Astrocyte of the spinal cord (primary cell): ENCODE measurements at places on chromosomes 11 and 22.

DNA sequence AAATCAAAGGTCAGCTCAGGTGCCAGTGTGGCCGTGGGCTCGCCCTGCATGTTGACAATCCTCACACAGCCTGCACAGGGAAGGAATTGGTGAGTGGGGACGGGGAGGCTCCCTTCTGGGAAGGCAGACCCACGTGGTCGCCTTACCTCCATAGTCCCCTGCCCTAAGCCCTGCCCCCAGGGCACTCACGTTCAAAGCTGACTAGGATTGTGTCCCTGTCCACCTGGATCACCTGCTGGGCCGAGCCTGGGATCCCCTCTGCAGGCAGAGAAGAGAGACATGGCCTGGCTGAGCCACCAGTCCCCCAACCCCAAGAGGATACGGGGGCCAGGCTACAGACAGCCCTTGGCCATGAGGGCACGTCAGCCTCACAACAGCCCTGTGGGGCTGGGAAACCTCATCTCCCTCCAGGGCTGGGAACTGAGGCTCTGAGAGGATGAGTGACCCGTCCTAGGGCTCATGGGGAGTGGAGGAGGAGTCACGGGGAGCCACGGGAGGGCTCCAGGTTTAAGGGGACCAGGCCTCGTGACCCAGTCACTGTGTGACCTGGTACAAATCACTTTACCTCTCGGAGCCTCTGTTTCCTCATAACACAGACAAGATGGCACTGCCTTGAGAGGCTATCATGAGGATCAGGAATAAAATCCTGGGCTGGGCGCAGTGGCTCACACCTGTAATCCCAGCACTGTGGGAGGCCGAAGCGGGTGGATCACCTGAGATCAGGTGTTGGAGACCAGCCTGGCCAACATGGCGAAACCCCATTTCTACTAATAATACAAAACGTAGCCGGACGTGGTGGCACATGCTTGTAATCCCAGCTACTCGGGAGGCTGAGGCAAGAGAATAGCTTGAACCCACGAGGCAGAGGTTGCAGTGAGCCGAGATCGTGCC, 12.1 kb upstream of the SF1 start:
- DNase-seq: no peak

DNA sequence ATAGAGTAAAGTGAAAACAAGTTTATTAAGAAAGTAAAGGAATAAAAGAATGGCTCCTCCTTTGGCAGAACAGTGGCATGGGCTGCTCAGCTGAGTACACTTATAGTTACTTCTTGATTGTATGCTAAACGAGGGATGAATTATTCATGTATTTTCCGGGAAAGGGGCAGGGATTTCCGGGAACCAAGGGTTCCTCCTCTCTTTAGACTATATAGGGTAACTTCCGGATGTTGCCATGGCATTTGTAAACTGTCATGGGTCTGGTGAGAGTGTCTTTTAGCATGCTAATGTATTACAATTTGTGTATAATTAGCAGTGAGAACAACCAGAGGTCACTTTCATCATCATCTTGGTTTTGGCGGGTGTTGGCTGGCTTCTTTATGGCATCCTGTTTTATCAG, 23.5 kb upstream of the SPTY2D1 start:
- DNase-seq: no peak

GRCh38 chr22:35685731-35686130, 31.9 kb upstream of the APOL5 start:
- DNase-seq: no peak

DNA sequence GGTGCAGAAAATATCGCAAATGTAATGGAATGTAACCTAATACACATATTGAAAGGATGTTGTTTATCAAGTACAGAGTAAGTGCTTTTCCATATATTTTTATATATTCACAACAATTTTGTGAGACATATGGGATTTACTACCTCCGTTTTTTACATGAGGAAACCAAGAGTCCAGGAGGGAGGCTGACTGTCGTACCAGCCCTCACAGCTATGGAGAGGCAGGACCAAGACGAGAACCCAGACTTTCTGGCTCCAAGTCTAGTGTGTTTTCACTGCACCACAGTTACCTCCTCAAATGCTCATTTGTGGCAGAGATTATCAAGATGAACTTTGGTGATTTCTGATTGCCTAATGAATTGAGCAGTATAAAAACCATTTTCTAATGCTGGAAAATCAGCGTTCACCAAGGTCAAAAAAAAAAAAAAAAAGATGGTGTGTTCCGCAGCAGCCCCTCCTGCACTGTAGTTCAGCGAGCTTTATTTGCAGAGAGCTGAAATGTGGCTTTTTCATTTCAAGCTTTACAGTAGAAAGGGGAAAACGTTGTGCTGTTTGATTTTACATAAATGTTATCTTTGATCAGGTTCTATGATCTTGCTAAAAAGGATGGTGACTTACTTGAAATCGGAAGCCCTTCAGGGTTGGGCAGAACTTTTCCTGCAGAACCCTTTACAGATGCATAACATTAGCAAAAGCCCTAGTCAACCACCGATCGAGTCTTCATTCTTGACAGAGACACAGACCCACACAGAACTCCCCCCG, 44.7 kb upstream of the WEE1 start:
- no peak for DNase-seq

- no peak for DNase-seq
Measured at GRCh38 chr22:49150801-49151221, 676.9 kb downstream of the BRD1 start.

- DNase-seq: peak; percentile 28
Measured at GRCh38 chr22:49815641-49816091, 12.0 kb downstream of the BRD1 start.

DNA sequence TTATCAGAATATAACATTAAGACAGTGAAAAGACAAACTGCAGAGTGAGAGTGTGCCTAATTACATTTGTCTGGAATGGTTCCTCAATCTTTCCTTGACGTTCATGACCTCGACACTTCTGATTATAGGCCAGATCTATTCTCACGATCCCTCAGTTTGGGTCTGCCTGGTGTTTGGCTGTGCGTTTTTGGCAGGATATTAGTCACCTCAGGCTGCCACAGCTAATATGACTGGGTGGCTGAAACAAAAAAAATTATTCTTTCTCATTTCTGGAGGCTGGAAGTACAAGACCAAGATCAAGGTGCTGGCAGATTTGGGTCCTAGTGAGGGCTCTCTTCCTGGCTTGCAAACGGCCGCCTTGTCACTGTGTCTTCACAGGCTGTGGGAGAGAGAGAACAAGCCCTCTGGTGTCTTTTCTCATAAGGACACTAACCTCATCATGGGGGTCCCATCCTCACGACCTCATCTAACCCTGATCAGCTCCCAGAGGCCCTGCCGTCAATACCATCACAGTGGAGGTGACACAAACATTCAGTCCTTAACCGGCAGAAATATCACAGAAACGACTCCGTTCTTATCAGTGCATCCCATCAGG, 23.2 kb downstream of the IFITM10 start:
- no peak for DNase-seq

DNA sequence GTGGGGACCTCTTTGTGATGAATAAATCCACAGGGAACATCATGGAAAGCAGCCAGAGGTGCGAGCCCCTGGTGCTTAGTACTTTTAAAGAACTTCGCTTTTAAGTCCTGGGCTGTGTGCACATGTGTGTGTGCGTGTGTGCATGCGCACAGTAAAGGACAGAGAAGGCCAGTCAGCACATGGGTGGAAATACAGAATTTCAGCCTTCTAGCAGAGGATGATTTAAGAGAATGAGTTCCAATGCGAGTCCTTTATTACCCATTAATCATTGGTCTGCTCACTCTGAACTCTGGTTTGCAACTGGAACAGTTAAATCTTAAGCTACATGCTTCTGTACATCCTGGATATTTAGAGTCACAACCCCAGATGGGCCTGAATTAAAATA, 18.9 kb downstream of the TEAD1 start:
- peak; percentile 83 for DNase-seq

DNA sequence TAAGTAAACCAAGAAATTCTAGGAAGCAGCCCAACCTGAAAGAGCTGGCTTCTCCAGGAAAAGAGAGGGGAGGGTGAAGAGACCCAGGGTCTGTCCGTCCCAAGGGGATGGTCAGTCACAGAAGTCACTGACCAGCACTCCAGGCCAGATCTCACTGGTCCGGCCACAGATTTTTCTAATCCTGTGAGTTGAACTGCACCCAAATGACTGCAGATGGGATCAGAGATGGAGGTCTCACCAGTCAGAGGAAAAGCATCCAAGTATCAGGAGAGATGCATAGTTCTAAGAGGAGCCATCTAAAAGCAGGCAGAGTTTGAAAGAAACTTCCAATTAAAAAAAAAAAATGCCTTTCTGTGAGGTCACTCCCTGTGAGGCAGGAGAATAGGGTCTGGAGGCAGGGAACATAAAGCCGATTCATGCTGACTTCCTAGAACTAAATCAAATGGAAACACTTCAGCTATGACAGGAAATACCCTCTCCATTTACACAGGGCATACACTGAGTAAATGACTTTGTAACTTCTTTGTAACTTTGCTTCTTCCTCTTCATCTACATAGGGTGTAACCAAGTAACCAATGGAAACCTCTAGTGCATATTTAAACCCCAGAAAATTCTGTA, 144.5 kb downstream of the CCDC34 start:
- peak; percentile 93 for DNase-seq

- no peak for DNase-seq
Measured at GRCh38 chr11:126464796-126465195, 109.3 kb downstream of the ST3GAL4 start.

DNA sequence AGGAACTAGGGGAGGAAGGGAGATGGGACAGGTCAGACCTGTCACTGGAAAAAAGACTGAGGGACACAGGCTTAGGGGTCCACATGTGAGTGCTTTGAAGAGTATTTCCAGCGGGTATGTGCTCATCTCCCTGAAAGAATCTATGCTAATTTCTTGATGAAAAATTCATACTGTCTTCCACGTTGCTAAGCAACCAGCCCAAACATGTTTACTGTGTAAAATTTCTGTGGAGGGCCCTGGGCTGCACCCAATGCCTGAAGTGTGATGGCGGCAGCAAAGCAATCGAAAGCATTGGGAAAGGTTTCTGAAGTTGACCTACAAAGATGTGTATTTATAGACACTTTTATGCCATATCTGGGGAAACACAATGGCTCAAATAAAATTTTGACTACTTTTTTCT, 7.4 kb downstream of the SYT13 start:
- no peak for DNase-seq

DNA sequence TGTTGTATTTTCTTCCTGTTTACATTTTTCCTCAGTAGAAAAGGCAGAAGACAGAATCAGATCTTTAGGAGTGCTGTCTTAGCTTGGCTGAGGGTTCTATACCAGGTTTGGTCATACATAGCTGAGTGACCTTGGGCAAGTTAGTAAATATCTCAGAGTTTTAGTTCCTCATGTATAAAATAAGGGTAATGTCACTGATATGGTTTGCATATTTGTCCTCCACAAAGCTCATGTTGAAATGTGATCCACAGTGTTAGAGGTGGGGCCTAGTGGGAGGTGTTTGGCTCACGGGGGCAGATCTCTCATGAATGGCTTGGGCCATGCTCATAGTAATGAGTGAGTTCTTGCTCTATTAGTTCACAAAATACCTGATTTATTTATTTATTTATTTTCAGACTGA, 7.5 kb upstream of the HTR3A start:
- DNase-seq: no peak

DNA sequence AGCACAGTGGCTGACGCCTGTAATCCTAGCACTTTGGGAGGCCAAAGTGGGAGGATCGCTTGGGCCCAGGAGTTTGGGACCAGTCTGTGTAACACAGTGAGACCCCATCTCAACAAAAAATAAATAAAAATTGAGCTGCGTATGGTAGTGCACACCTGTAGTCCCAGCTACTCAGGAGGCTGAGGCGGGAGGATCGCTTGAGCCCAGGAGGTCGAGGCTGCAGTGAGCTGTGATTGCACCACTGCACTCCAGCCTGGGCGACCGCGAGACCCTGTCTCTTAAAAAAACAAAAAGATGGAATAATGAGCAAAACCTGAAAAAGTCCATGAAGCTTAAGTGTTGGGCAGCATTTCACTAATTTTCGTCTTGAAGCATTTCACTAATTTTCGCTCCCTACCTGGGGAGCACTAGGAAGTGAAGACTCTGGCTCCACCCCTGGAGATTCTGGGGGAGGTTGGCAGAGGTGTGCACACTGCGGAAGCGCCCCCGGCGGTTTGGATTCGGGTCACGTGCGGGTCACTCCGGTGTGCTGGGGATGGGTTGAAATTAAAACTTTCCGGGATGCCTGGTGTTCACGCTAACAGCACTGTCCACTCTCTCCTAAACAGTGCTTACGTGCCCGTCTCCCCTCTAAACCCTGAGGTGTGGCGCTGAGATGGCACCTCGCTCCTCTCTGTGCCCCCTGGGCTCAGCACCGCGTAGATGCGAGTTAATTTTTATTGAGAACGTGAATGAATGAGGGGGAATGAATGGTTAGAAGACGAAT, 906 bp upstream of the NAA40 start:
- DNase-seq: no peak

DNA sequence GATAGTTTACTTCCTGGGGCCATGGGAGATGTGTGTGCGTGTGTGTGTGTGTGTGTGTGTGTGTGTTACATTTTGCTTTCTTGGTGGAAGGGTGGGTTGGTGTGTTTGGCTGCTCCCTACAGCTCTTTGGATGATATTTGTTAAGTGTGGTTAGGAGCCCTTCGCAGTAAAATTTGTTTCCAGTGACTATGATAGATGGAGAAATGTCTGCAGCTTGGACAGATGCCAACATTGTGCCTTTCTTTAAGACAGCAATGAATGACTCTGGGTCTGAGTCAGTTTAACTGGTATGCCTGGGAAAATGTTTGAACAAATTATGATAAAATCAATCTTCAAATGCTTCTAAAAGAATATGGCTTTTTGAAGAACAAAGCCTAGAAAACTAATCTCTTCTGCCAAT, 102.7 kb upstream of the TRPC6 start:
- DNase-seq: peak; percentile 65

- DNase-seq: no peak
Measured at GRCh38 chr11:88164806-88165585, 10.2 kb downstream of the RAB38 start.

DNA sequence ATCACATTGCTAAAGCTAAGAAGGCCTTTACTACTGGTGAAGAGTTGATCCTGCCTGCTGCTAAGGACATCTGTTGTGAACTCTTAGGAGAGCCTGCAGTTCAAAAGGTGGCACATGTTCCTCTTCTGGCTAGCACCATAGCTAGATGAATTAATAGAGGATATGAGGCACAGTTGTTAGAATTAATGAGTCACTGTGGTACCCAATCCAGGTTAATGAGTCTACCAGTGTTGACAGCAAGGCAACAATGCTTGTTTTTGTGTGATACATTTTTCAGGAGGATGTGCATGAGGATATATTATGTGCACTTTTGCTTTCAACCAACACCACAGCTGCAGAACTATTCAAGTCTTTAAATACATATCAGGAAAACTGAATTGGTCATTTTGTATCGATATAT, 12.0 kb downstream of the C11orf58 start:
- no peak for DNase-seq

- no peak for DNase-seq
Measured at GRCh38 chr11:4178813-4179662, 84.4 kb downstream of the RRM1 start.

GRCh38 chr11:129292771-129293170, 82.9 kb upstream of the BARX2 start:
- no peak for DNase-seq
